Ecto neural progenitor cell (in vitro differentiated cells): ENCODE measurements at places on chromosomes 1 and 21.

DNA sequence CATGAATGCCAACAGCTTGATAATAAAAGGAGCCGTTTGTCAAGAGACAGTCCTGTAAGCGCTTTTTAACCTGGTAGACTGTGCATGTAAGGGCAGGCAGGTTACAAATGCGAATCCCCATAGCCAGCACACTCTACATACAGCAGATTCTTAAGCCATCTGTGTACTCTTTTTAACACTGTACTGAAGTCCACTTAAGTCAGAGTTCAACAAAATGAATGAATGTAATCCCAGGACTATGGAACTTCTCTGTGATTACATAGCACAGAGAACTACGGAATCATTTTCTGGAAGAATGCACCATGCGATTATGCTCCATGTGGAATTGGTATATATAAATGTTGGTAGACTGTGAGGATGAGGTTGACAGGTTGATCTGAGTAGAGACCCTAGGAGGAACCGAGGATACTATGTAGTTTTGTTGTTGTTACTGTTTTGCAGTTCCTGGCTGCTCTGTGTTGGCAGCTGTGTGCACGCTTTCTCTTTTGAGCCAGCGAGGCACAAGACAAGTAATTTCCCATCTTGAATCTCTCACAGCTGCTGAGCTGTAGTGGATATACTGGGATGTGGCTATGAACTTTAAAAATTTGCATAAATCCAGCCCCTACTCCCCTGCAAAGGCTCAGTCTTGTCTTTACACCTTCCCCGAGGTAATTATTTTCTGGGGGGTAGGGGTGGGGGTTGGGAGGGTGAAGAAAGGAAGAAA, 21.9 kb downstream of the LRRC8D start:
- DNase-seq, result no peak

GRCh38 chr1:198873696-198874230, 234.9 kb downstream of the PTPRC start:
- DNase-seq, result no peak

DNA sequence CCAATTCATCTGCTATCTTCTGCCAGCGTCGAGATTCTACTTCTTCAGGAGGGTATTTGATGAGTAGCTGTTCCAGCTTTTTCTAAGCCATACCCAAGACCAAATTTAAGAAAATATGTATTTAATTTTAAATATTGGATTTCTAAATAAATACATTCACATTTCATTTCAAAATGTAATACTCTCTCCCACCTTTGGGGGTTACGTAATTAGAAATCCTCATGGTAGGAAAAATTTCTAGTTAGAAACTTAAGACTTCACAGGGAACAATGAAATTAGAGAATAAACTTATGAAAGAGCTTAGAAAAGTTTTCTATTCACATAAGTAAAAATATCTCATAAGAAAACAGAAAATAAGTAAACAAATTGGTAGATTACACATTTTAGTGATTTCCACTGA, 102.9 kb downstream of the ZZZ3 start:
- no peak for DNase-seq

DNA sequence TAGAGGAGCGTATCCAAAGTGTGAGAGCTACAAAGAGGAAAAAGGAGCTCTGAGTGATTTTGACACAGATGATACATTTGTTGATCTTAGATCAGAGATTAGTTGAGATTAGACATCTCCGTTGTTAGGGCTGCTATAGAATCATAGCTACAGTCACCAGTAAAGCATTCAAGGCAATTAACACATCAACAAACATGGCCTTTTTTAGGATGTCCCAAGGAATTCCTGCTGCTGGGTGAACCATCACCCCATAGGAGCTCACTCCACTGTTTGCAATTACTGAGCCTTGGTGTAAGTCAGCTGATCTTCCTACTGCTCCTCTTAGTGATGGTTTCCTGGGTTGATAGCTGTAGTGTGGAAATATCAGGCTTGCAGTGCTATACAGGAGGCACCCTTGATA, 6.7 kb upstream of the RSRP1 start:
- no peak for DNase-seq

DNA sequence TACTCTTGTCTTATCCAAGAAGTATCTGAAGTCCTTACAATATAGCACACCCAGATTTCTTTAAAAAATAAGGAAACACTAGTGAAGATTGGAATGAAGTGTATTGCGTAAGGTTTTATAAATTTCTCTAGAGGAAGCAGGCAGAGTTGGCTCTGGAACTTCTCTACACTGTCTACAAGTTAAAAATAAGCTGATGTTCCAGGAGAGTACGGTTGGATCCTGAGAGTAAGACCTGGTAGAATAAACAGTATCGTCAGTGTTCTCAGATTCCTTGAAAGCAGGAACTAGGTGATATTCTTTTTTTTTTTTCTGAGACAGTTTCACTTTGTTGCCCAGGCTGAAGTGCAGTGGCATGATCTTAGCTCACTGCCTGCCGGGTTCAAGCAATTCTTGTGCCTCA, 107.9 kb downstream of the USP25 start:
- no peak for DNase-seq

DNA sequence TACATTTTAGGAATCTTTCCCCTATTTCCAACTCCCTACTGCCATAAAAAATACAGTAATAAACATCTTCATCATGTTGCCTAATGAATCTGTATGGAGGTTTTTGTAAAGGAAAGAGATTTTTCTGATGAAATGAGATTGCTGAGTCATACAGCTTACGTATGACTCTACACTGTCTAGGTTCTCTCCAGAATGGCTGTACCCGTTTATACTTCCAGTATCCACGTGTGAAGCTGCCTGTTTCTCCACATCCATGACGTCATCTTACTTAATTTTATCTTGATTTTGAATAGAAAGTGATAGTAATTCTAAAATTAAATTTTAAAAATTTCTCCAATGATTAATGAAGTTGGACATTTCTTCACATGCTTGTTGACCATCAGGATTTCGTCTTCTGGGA, 103.7 kb downstream of the COQ8A start:
- DNase-seq, result no peak

- DNase-seq, result no peak
Observed at GRCh38 chr1:62601457-62601856, 4.1 kb downstream of the ANGPTL3 start.

DNA sequence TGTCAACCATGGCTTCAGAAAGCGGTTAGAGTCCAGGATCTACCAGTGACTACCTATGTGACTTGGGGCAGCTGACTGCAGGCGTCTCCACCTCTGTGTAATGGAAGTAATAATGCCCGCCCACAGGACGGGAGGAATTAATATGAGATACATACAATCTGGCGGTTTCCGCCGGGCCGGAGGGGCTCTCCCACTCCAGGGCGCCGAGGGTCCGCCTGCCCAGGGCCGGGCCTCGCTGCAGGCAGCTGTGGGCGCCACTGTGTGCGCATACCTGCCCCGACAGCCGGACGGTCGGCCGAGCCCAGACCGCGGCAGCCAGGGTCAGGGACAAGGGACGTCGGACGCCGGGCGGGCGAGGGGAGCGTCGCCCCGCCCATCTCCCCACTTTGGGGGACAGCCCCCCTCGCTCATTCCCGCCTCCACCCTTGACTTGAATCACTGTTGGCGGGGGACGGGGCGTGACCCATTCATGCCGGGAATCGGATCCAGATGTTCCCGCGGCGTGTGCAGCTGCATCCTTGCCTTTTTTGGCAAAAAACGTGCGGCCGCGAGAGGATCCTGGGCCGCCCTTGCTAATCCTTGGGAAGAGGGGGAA, 6.0 kb upstream of the SF3A3 start:
- DNase-seq, result peak; percentile 79

- no peak for DNase-seq
Observed at GRCh38 chr1:157639800-157640199, 41.9 kb upstream of the FCRL4 start.

DNA sequence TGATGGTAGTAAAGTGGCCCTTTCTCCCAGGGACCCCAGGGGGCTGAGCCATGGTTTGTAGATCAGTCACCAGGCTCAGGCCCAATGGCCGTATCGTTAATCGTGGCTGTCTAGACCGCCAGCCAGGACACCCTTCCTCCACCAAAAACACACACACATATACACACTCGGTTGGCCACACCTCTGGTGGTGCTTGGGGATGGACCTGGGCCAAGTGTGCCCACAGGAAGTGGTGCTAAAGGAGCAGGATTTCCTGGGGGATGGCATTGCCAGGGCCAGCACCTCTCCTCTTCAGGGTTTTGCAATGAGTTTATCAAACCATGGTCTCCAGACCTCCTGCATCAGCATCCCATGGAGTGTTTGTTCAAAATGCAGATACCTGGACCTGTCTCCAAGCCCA, 36.2 kb downstream of the CITED4 start:
- DNase-seq, result no peak

GRCh38 chr1:160629286-160630210, 17.3 kb downstream of the SLAMF1 start:
- no peak for DNase-seq

DNA sequence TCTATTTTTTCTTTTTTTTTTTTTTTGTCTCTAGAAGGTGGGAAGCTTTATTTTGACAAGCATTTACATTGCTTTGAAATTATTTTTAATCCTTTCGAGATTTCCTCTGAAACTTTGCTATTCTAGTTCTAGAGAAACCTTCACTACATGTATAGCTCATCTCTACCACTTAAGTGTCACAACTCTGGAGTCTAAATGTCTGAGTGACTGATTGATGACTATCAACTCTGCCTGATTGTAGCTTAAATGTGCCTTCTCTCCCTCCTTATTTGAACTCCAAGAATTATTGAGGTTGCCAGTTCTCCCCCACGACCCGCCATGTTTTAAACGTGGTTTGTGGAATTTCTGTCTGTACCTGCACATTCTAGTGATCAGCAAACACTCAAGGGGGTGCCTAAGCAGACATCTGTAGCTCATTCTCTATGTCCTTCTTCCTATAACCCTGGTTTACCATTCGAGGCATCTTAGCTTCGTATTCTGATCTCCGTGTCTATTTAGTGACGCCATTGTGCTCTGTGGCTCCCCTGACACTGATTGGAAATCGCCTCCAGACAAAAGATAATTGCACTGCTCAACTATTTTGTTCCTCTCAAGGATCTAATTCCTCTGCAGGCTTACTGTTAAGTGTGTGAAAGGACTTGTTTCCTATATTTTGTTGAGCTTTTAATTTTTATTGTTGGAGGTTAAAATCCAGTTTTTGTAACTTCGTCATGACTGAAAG, 1570.6 kb downstream of the BRINP3 start:
- DNase-seq, result no peak

- DNase-seq, result no peak
Observed at GRCh38 chr1:175005085-175005783, 5.5 kb downstream of the CACYBP start.

DNA sequence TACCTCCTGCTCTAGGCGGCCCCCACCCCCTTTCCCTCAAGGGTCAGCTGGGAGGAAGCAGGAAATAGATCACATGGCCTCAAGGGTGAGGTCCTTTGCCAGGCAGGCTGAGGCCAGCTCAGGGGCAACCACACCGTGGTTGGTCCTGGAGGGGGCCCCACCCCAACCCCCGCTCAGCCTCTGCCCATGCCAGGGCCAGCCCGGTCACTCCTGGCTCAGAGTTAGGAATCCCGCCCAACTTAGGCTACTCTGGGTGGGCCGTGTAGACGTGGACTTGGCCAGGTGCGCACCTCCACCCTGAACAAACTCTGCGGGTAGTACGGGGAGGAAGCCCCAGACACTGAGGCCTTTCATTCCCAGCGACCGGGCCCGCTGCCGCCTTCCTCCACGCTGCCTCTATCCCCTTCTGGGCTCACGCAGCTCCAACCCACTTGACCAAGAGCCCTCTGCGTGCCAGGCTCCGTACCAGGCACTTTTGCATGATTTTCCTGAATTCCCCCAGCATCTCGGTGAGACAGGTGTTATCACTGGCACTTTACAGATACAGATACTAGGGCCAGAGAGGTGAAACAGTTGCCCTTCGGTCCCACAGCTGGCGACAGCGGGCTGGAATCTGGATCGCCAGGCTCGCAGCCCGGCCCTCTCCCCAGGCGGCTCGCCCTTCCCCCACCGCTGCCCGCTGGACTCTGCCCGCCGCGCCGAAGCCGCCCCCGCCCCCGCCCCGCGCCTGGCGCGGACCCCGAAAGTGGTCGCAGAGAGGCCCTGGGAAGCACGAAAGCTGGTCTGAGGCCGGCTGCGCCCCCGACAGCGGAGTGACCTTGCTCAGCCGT, 769 bp downstream of the GALE start:
- DNase-seq, result peak; percentile 78

DNA sequence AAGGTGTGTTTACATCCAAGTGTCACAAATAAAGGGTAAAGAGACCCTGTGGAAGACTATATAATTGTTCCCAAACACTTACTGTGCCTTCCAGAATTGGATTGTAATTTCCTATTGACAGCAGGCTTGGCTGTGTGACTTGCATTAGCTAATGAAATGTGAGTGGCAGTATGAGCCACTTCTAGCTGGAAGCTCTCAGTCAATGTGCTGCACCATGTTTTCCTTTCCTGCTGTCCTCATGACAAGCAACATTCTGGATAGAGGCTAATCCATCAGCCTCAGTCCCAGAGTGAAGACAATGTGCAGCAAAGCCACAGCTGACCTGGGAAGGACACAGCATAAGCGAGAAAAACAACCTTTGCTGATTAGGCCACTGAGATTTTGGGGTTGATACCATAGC, 5.9 kb upstream of the FOXJ3 start:
- DNase-seq, result no peak

- no peak for DNase-seq
Observed at GRCh38 chr1:162633081-162633762, 958 bp downstream of the DDR2 start.

DNA sequence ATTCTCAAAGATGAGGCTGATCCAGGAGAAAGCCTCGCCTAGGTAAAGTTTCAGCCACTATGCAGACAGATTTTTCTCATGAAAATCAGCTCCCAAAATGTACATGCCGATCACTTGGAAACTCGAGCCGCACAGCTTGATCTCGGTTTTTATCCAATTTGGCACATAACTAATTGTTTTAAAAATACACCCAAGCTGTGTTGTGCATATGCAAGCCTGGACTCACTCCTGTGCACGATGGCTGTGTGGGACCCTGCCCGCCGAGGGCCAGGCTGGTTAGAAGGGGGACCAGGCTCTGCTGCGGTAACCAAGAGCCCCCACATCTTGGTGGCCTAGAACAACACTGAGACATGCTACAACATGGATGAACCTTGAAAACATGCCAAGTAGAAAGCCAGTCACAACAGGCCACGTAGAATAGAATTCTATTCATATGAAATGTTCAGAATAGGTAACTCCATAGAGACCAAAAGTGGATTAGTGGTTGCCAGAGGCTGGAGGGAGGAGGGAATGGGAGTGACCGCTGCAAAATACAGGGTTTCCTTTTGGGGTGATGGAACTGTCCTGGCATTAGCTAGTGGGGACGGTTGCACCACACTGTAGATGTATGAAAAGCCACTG, 16.1 kb upstream of the LDLRAP1 start:
- DNase-seq, result no peak
